ENCODE measurements at places on chromosomes 13 and 19. TPM values are rescaled to one million over a fixed set of nuclear protein-coding genes. Genes with fewer than 3 reads are reported as not detected.
A peak's percentile ranks its signal among the peaks of the same experiment; 100 is the strongest.

Gene ZNF578
- total RNA-seq = not detected

Gene CD209
- total RNA-seq = 1.2 TPM

Gene LHB
- total RNA-seq = not detected

DNA sequence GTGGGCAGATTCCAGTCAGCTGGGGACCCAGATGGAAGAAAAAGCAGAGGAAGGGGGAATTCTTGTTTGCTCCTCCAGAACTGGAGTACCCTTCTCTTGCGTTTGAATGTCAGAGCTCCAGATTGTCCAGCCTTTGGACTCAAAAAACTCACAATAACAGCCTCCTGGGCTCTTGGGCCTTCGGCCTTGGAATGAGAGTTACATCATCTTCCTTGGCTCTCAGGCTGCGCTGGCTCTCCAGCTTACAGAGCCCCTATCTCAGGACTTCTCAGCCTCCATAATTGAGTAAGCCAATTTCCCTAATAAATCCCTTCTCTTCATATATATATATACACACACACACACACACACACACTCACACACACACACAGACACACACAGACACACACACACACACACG lies 1215.7 kb upstream of the SLC10A2 start:
- DNase-seq = no peak

- no peak for DNase-seq
These were observed 26.9 kb downstream of the SIN3B start for GRCh38 chr19:16856091-16856490.

Gene RNF225
- total RNA-seq = not detected

- DNase-seq = no peak
These were observed 376.4 kb downstream of the GPC6 start for GRCh38 chr13:93603043-93603442.

Gene TEX101
- not detected for total RNA-seq

Gene COX6B2
- total RNA-seq = not detected

Gene ABHD13
- 3.8 TPM for total RNA-seq

Gene DACH1
- total RNA-seq = 1.2 TPM

GRCh38 chr13:112928972-112929782 lies 39.8 kb upstream of the MCF2L start:
- DNase-seq = peak; percentile 89

DNA sequence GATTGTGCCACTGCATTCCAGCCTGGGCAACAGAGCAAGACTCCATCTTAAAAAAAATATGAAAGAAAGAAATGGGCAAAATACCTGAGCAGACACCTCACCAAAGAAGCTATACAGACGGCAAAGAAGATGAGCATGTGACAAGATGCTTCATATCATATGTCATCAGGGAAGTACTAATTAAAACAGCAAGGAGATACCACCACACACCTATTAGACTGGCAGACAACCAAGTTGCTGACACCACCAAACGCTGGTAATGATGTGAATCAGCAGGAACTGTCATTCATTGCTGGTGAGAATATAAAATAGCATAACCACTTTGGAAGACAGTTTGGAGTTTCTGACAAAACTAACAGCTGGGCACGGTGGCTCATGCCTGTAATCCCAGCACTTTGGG lies 11.5 kb upstream of the TFDP1 start:
- DNase-seq = no peak

- no peak for DNase-seq
These were observed 20.4 kb upstream of the ATP8A2 start for GRCh38 chr13:25351404-25351803.

DNA sequence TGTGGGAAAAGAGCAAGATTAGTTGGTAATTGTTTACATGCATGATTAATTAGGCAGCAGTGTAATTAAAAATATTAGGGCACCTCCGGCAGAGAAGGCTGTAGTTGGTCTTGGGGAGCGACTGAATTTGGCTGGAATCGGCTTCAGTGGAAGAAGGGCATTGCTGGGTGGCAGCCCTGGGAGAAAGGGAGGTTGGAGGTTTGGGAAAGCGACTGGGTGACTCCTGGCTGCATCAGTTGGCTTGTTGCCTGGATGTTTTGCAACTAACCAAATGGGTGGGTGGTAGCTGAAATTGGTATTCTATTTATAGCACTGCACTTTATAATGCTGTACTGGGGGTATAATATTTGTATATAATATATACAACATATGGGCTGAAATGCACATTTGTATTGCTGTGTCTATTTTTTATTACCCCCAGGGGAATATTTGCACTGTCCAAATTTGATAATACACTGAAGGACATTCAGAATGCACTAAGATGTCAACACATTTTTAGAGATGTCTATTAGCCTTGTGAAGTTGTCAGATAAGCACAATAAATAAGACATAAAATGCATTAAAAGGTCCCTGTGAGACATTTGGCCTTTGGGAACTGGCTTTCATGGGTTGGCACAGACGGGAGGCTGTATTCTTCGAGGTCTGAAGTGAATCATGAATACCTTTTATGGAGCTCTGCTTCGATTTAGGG lies 1.7 kb downstream of the B3GLCT start:
- peak; percentile 64 for DNase-seq

DNA sequence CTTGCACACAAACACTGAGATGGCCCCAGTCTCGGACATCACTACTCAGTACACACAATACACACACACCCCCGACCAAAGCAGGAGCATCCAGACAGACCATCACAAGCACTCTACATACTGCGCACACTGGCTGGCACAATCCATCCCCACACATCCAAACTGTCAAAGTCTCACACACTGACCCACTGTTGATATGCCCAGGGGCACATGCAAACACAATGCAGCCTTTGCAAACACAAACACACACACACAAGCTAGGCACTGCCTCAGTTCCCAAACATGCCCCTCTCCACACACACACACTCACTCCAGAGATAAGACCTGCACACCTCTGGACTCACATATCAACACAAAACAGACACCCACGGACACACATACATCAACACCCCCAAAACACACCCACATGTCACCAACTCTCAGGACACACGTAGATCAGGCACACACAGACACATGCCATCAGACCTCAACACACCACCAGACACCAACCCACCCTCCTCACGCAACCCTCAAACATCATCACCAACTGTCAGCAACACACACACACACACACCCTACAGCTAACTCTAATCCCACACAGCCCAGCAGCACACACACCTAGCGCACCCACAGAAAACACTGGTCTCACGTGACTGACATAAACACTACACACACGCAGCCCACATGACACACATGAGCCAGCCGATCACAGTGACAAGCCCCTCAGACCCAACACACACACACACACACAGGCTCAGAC lies 1.9 kb downstream of the BBC3 start:
- no peak for DNase-seq

GRCh38 chr13:76043874-76044273 lies 407.7 kb downstream of the LMO7 start:
- DNase-seq = no peak

GRCh38 chr13:72931311-72931710 lies 127.5 kb upstream of the KLF5 start:
- no peak for DNase-seq

DNA sequence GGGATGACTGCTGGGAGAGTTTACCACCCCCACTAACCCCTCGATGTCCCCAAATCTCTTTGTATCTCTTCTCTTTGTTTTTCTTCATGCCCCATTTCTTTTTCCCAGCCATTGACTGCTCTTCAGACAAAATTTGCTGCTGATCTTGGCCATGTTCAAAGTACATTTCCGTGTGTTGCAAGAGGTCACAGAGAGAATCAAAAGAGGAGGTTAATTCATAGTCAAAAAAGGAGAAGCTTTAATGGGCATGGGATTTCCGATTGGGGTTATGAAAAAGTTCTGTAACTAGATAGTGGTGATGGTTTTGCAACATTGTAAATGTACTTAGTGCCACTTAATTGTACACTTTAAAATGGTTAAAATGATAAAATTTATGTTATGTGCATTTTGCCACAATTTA lies 121.1 kb downstream of the FLT1 start:
- no peak for DNase-seq

Gene ZNF792
- 2.9 TPM for total RNA-seq

Gene ZNF541
- 0.08 TPM for total RNA-seq

Gene NXNL1
- total RNA-seq = not detected

Gene FZR1
- total RNA-seq = 27.4 TPM

Gene PLEKHA4
- total RNA-seq = 7.6 TPM

GRCh38 chr19:54208784-54209057 lies 8.1 kb downstream of the RPS9 start:
- DNase-seq = no peak

Gene MED16
- total RNA-seq = 36.3 TPM

- peak; percentile 56 for DNase-seq
These were observed 632 bp upstream of the MTIF3 start for GRCh38 chr13:27450921-27451471.

DNA sequence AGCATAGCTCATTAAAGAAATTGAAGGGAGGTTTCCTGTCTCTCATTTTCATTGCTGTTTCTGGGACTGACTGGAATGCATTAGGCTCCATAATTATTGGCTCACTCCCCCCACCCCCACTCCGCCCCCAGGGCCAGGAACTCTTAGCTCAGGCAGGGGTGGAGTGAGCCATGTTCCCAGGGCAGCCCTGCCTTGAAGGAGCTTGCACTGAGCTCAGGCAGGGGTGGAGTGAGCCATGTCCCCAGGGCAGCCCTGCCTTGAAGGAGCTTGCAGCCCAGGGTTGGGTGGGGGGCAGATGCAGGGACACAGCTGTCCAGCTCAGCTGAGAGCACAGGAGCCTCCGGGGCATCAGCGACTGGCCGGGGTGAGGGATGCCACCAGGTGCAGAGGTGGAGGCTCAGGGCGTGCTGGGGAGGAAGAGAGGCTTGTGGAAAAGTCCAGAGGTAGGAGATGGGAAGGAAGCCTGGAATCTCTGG lies 39.1 kb upstream of the TFDP1 start:
- peak; percentile 28 for DNase-seq
